Activated CD4-positive, alpha-beta T cell treated with anti-CD3 and anti-CD28 coated beads, Interleukin-2, amount 50 U/mL, for 16 hours (primary cell): ENCODE measurements at places on chromosomes 2 and 18.

- no peak for DNase-seq
Measured at GRCh38 chr2:84102274-84102673, 356.8 kb downstream of the SUCLG1 start.

GRCh38 chr2:234963773-234964615 lies 12.2 kb downstream of the SH3BP4 start:
- no peak for DNase-seq

GRCh38 chr18:44973282-44973681 lies 292.6 kb downstream of the SETBP1 start:
- peak; percentile 4 for DNase-seq

DNA sequence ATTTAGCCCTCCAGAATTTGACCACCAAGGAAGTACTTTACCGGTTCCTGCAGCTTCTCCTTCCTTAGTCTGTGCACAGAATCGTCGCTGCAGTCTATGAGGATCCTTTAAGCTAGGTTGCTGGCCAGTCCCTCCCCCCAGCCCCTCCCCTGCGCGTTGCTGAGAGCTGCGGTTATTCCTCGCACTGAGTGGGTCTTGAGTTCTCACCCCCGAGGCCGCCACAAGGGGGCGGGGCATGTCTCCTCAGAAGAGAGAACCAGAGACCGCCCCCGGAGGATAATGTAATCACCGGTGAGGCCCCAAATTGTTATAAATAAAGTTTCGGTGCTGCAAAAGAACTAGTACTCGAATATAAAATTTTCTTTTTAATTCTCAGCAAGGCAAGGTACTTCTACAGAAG lies 1184.9 kb upstream of the CDH2 start:
- no peak for DNase-seq

GRCh38 chr2:29117636-29118303 lies 2.6 kb downstream of the CLIP4 start:
- DNase-seq, result no peak

- no peak for DNase-seq
Measured at GRCh38 chr2:179843541-179843940, 17.9 kb downstream of the ZNF385B start.

GRCh38 chr2:86308356-86308755 lies 29.1 kb downstream of the REEP1 start:
- no peak for DNase-seq

DNA sequence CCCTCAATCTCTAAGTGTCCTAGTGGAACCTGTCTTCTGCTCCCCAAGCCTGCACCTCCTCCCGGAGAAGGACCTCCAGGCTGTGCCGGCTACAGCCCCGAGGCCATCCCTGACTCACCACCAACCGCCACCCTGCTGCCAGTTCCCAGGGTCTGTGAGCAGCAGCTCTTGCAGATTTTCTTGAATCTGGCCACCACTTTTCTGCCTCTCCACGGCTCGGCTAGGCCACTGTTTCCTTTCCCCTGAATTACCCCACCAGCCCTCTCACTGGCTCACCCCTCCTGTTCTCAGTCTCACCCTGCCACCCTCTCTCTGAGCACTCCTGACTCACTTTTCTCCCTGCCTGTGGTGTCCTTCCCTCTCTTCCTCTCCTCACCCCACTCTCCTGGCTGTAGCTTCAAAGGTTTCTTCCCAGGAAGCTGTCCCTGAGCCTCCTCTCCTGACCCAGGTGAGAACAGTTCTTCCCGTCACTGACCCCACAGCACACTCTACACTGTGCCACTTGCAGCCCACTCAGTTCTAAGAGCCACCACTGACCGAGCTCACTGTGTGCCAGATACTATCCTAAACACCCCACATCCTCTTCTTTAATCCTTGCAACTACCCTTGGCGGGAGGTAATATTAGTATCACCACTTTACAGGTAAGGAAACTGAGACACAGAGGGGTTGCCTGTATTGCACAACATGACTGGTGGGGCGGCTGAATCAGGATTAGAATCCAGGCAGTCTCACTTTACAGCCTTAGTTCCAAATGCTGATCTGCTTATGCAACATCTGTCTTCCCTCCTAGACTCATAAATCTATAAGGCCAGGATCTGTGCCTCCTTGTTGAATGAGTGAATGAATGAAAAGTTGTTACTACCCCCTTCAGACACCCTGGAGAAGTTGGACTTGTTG lies 111.6 kb downstream of the SMAD7 start:
- peak; percentile 22 for DNase-seq

GRCh38 chr18:13568443-13569392 lies 157.6 kb downstream of the FAM210A start:
- DNase-seq, result peak; percentile 57

- DNase-seq, result peak; percentile 12
Measured at GRCh38 chr2:224084266-224084892, 45.3 kb upstream of the SERPINE2 start.

GRCh38 chr2:54676656-54677055 lies 46.8 kb upstream of the EML6 start:
- no peak for DNase-seq

DNA sequence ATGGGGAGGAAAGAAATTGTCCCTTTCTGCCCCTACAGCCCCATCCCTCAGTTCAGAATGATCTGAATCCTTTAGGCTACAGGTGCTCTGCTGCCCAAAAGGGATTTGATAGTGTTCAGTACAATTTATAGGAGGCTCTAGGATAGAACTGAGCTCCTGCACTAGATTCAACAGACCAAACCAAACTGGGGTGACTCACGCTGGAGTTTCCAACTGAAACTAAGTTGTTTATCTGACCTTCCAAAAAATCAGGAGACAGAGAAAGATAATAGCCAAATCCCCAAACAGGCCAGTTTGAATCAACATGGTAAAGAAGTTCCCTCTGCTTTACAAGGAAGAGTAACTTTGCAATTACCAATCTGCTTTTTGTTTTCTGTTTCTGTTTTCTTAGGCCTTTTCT lies 72.7 kb upstream of the MBOAT2 start:
- DNase-seq, result no peak

- DNase-seq, result peak; percentile 5
Measured at GRCh38 chr18:77702686-77703085, 453.0 kb downstream of the GALR1 start.

- DNase-seq, result no peak
Measured at GRCh38 chr2:152539424-152539823, 177.8 kb downstream of the PRPF40A start.

GRCh38 chr18:56433919-56434318 lies 204.5 kb downstream of the TXNL1 start:
- no peak for DNase-seq

- no peak for DNase-seq
Measured at GRCh38 chr2:121043827-121044222, 241.2 kb downstream of the TFCP2L1 start.

- DNase-seq, result no peak
Measured at GRCh38 chr2:33225350-33225749, 251.1 kb upstream of the RASGRP3 start.

- DNase-seq, result no peak
Measured at GRCh38 chr2:241656190-241656741, 18.8 kb downstream of the ATG4B start.

GRCh38 chr2:15313657-15314056 lies 247.5 kb downstream of the NBAS start:
- peak; percentile 68 for DNase-seq

- no peak for DNase-seq
Measured at GRCh38 chr18:79587779-79588635, 91.6 kb upstream of the CTDP1 start.

DNA sequence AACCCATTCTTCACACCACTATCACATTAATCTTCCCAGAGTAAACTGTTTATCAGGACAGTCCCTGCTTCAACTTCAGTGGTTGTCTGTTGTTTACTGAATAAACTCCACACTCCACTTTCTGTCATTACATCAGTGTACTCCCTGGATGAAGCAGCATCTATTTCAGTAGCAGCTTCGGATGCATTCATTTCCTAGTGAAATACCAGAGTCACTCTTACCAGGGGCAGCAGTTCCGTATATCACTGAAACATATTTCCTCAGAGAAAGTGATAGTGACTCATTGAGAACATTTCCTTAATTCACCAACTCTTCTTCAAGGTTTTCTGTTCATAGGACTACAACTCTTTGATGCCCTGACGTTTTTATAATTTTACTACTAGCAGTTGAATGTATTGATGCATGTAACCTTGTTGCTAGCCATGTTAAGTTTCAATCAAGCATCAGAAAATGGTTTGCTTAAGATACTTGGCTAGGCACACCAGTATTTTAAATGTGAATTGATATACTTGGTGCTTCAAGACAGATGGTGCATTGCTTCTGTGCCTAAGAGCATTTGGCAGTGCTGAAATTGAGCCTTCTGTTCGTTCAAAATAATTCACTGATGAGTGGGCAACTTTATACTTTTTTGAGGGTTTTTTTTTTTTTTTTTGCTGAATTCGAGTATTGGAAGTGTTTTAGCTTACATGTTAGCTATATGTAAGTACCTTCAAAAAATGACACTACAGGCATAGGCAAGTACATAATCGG lies 92.3 kb downstream of the UBE2E3 start:
- DNase-seq, result no peak

GRCh38 chr2:155389224-155389623 lies 690.7 kb downstream of the KCNJ3 start:
- DNase-seq, result no peak

- DNase-seq, result no peak
Measured at GRCh38 chr2:217117523-217117922, 257.7 kb upstream of the TNP1 start.

DNA sequence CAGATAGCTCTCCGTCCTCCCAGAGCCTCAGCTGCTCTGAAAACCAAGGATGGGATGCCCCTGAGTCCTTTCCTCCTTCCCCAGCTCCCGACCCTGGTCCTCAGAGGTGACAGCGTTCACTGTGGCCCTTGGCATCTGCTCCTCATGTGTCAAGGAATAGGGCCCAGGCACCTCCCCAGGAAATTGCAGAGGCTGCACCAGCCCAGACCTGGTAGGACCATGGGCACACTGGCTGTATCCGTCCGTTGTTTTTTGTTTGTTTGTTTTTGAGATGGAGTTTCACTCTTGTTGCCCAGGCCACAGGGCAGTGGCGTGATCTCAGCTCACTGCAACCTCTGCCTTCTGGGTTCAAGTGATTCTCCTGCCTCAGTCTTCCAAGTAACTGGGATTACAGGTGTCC lies 37.5 kb upstream of the SLC66A3 start:
- no peak for DNase-seq

- no peak for DNase-seq
Measured at GRCh38 chr2:74576863-74577229, 22.3 kb downstream of the DOK1 start.

- no peak for DNase-seq
Measured at GRCh38 chr18:63149302-63149587, 170.3 kb downstream of the BCL2 start.

DNA sequence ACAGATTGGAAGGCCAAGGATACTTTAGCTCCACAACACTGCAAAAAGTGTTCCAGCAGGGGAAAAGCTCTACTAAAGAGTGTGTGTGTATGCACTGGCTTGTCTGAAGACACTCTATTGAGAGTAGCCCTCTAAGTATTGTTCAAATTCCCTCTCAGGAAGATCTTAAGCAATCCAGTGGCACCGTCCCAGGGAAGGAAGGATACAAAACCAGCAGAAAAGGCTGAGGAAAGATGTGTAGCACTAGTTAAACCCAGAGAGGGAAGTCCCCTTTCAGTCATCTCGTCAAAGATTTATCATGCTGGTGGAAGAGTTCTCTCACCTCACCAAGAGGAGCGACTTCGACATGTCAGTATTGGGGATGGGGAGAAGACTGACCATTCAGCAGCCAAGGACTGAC lies 50.5 kb downstream of the DHRS9 start:
- no peak for DNase-seq

DNA sequence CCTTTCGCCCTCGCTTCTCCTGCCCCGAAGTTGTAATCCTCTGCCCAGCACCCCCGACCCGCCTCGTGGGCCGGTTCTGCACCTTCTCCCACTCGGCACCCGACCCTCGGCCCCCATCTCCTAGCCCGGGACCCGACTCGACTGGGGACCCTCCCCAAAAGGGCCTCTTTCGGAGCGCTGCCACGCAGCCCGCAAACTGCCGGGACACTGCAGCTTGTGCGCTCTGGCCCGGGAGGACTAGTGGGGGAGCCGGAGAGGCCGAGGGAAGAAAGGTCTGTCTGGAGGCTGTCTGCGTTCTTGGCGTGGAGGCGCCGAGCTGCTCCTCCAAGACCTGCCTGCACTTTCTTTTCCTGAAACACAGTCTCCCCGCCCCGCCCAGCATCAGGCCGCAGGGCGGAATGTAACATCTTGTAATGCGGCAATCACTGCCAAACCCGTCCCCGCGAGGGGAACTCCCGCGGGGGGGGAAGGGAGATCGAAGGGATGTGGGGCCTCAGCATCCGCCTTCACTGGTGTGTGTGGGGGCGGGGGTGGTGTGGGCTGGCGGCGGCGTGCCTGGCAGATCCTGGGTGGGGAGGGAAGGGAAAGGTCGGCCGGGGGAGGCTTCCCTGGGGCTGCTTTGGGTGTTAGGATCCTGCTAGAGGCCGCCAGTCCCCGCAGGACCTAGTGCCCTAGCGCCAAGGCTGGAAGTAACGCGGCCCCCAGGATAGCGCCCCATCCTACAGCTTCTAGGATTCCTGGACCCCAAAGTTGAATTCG lies 7.4 kb downstream of the DLX2 start:
- DNase-seq, result peak; percentile 60

- no peak for DNase-seq
Measured at GRCh38 chr2:233497692-233498091, 68.9 kb downstream of the USP40 start.

- no peak for DNase-seq
Measured at GRCh38 chr2:227876300-227876801, 4.9 kb downstream of the DAW1 start.

DNA sequence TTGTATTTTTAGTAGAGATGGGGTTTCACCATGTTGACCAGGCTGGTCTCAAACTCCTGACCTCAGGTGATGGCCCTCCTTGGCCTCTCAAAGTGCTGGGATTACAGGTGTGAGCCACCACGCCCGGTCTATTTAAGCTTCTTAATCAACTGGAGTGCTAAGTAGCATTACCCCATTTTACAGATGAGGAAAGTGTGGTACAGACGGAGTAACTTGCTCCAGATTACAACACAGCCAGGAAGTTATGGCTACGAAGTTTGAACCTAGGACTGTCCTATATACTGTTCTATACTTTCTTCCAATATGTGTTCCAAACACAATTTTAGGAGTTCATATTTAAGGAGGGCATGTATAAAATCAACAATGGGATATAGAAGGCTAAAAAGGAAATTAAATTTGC lies 197.7 kb downstream of the TGIF1 start:
- no peak for DNase-seq

DNA sequence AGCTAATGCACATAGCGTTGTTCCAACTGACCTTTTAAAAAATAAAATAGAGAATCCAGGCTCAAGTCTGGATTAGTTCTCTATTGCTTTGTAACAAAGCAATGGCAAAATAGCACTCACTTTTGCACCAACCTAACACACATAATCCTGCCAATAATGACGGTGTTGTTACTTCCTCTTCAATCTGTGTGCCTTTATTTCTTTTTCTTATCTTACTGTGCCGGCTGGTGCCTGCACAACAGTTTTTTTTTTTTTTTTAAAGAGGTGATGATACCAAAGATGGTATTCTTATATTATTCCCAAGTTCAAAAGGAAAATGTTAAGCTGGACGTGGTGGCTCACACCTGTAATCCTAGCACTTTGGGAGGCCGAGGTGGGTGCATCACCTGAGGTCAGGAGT lies 3.4 kb downstream of the PLB1 start:
- no peak for DNase-seq

GRCh38 chr2:40243581-40244187 lies 208.2 kb downstream of the SLC8A1 start:
- no peak for DNase-seq

- no peak for DNase-seq
Measured at GRCh38 chr18:63148449-63149301, 170.9 kb downstream of the BCL2 start.
